Activated T-helper 17 cell treated with anti-CD3 and anti-CD28 coated beads, Interleukin-2, amount 50 U/mL, for 72 hours (primary cell): ENCODE measurements at places on chromosomes 5 and 9.

- no peak for ATAC-seq
These were observed 267.7 kb downstream of the NTRK2 start for GRCh38 chr9:84937180-84937579.

- ATAC-seq, result no peak
These were observed 47.4 kb upstream of the VLDLR start for GRCh38 chr9:2574203-2574602.

DNA sequence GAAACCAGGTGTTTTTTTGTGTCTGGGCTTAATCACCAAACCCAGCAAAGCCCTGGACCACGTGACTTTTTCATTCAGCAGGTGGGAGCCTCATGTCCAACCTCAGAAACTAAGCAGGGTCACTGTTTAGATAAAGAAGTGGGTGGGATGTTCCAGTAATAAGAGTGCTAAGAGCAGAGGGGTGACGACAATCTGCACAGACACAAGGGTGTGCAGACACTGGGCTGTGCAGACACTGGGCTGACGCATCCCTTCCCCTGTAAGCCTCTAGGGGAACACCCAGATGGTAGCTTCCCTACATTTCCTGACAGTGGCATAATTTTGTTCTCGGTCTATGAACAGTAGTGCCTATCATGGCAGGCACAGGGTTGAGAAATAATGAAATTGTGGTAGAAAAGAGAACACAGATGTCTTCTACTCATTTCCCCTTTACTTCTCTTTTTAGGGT, 85.1 kb downstream of the SAXO1 start:
- ATAC-seq, result no peak

DNA sequence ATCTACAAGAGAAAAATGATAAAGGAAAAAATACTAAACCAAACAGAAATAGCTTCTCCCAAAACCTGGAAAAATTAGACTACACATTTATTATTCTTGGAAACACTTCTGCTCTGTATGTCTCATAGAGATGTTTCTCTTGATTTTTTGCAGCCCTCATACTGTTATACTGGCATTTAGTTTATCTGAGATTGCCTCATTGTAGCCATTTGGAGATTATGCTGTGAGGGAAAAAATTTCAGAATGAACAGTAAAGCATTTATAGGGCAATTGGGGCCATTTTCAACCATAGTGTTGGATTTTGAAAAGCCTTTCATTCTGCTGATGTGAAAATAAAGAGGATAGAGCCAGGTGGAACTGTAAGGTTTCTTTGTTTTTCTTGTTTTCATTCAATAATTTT, 441.8 kb upstream of the RIOK2 start:
- ATAC-seq, result no peak

- no peak for ATAC-seq
These were observed 110.1 kb upstream of the LPAR1 start for GRCh38 chr9:111148052-111149017.

GRCh38 chr9:79575547-79575946, 3.8 kb downstream of the TLE4 start:
- no peak for ATAC-seq

GRCh38 chr5:133828722-133829121, 139.7 kb downstream of the C5orf15 start:
- no peak for ATAC-seq

- peak; percentile 85 for ATAC-seq
These were observed 11.0 kb downstream of the RNF145 start for GRCh38 chr5:159198063-159199036.

DNA sequence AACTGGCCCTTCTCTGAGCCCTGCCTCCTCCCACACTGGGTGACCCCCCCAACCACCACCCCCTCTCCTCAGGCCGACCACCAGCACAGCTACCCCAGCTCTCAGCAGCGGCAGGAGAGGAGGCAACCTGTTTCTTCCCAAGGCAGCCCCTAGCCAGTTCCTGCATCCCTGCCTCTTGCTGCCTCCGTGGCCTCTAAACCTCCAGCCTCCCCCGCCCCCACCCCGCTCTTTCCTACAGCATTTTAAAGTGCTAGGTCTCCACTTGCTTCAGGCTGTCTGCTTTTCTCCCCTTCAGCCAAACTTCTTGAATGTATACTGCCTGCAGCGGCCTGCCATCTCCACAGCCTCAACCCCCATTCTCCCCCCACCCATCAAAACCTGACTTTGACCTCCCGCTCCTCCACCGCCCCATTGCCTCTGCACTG, 135.6 kb downstream of the DAB2IP start:
- no peak for ATAC-seq
